Activated CD4-positive, alpha-beta T cell treated with anti-CD3 and anti-CD28 coated beads for 4 hours (primary cell): ENCODE measurements at places on chromosomes 2 and 18.

- no peak for DNase-seq
These were observed 80.5 kb downstream of the BCL2L11 start for GRCh38 chr2:111201214-111201613.

DNA sequence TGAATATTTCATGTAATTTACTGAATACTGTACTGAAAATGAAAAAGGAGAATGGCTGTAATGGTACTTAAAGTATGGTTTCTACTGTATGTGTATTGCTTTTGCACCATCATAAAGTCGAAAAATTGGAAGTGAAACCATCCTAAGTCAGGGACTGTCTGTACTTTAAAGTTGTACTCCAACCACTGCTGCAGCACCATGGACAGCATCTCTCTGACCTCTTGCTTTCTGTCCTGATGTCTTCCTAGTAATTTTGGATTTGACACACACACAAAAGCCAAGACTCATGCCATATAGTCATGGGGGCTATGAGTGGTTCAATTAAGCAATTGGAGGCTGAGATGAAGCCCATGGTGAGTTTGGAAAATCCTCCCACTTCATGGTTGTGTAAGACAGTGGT is 256.3 kb upstream of the PKDCC start:
- DNase-seq, result no peak

DNA sequence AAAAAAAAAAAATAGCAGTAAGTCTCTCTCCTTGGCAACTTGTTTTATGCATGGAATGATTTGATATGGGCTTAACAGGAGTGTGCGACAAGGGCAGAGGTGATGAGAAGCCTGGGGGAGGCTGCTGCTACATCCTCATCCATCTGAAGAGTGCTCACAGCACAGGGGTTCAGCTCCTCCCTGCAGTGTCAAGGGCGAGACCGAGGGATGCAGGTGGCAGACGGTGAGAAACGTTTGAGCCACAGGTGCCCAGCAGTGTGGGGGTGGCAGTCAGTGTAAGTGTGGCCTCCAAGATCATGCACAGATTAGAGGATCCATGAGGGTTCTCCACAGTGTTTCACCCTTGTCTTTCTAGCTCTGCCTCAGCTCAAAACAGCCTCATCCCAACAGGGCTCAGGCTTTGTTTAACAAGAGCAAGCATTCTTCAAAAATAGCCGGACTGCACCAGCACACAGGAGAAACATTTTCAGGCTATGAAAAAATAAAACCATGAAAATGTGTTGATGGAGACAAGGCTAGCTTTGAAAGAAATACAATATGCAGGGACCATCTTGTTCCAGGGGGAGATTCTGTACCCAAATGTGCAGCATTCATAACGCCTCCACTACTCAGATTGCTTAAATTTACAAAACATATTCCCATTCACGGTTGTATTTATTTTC is 324.5 kb upstream of the MYT1L start:
- no peak for DNase-seq

GRCh38 chr2:27356056-27356381 is 545 bp downstream of the GTF3C2 start:
- DNase-seq, result no peak

GRCh38 chr18:38747153-38747552 is 1181.6 kb upstream of the CELF4 start:
- DNase-seq, result no peak

GRCh38 chr2:217667512-217667911 is 335.3 kb downstream of the TNS1 start:
- no peak for DNase-seq

GRCh38 chr2:101328474-101329007 is 20.0 kb upstream of the RNF149 start:
- peak; percentile 9 for DNase-seq

- no peak for DNase-seq
These were observed 448.1 kb upstream of the MEX3C start for GRCh38 chr18:51645607-51646006.

GRCh38 chr2:51350100-51350499 is 318.2 kb upstream of the NRXN1 start:
- DNase-seq, result no peak

DNA sequence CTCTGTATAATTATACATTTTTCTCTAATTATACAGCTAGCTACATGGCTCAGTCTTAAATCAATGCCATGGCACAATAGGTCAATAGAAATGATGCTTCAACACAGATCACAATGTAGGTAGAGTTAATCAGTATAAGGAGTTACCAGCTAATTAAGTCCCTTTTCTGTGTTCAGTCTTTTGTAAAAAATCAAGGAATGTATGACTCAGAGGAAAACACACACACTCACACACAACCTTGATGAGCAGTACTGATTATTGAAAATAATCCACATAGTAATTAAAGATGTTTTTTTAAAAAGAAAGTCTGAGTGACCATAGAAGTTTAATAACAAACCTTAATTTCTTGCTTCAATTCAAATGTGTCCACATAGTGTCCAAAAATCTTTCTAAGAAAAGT is 691.3 kb downstream of the LRP1B start:
- DNase-seq, result no peak

- no peak for DNase-seq
These were observed 520.5 kb upstream of the ZEB2 start for GRCh38 chr2:145040433-145040832.

- DNase-seq, result no peak
These were observed 34.3 kb upstream of the CHN1 start for GRCh38 chr2:175039490-175039889.

- DNase-seq, result no peak
These were observed 113.2 kb upstream of the CHST9 start for GRCh38 chr18:27298214-27298804.

GRCh38 chr2:128444121-128444771 is 125.6 kb upstream of the HS6ST1 start:
- DNase-seq, result no peak

DNA sequence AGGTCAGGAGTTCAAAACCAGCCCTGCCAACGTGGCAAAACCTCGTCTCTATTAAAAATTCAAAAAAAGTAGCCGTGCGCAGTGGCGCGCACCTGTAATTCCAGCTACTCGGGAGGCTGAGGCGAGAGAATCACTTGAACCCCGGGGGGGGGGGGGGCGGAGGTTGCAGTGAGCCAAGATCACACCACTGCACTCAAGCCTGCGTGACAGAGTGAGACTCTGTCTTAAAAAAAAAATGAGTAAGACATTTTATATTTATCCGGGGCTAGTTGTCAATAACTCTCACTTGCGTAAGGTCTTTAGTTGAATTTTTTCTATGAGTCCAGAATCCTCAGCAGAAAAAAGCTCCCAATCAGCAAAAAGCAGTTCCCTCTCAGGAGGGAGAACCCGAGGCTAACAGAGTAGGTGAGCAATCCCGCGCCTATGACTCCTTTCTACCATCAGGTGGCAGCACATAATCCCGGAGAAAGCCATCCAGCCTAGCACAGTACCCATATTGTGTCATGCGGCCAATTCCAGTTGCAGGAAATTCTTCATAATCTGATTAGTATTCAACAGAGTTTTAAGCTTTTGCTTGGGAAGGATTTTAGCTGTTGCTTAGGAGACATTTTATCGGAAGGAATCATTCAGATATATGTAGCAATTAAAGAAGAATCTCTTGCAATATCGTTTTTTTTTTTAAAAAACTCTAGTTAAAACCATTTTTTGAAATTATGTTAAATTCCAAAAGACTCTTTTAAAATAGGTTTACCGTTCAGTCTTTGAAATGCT is 11.9 kb upstream of the CRYGA start:
- peak; percentile 53 for DNase-seq

DNA sequence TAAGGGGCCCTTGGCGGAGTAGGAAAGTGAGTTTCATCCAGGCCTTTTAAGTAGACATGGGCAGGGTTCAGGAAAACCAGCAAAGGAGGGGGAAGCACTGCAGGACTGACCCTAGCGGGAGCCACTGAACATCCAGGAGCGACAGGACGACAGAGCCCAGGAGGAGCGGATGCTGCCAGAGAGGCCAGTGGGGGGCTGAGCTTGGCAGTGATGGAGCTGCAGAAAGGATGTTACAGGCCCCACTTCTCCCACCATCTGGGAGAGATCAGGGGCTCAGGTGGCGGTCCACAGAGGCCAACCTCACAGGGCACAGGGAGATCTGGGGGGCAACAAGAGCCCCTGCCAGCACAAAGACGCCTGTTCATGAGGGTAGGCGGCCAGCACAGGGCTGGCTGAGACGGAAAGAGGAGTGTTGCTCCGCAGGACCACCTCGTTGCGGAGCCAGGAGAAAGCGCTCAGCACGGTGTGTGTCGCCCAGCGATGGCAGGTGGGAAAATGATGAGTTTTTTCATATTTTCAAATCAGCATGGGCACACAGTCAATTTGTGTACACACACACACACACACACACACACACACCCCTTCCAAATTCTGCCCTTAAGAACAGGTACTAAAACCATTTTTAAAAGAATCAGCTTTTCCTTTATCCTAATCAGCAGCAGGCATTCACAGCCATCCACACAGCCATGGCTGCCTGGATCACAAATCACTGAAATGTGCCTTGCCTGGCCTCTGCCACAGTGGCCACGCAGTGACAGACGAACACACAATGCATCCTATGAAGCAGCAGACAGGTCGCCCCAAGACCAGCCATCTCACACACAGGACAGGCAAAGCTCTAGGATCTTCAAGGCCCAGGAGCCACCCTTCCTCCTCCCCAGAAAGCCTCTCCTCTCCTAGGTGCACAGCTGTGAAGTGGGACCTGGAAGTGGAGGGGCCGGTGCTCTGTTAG is 63.2 kb downstream of the NDUFA10 start:
- no peak for DNase-seq

GRCh38 chr2:121210691-121211090 is 74.3 kb downstream of the TFCP2L1 start:
- no peak for DNase-seq

GRCh38 chr2:133400411-133400810 is 167.9 kb downstream of the NCKAP5 start:
- no peak for DNase-seq

GRCh38 chr2:139613264-139613663 is 833.1 kb upstream of the NXPH2 start:
- no peak for DNase-seq

DNA sequence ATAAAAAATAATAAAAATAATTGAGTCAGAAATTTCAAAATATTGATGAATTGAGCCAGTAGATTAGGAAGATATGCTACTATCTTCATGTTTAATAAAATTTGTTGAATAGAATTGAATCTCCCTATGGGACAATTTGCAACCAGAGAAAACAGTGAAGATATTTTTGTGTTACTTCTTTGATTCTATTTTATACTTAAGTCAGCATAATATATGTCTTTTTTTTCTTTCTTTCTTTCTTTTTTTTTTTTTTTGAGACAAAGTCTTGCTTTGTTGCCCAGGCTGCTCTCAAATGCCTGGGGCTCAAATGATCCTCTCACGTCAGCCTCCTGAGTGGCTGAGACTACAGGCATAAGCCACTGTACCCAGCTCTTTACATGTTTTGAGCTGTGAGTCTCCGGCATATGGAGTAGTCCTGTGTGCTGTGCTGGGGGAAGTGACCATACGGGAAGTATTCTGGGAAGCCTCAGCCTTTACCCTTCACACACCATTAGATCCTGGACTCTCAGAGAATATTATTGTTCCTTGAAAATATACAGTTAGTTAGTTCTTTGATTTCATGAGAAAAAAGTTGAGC is 13.8 kb upstream of the IAH1 start:
- no peak for DNase-seq

DNA sequence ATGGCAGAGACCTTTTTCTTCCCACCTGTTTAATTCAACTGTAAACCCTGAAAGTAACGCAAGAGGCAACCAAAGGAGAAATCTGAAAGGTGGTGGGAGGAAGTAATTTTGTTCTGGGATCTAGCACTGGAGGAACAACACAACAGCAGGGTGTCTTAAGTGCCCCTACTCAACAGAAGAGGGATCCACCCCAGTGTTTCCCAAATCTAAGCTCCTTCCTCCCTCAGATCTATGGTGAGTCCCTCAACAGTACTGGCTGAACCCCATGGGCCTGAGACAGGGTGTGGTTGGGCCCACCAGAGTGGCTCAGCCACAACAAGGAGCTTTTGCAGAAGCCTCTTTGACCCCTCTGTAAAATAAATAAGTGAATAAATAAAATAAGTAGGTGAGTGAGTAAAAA is 790.3 kb downstream of the ERBB4 start:
- DNase-seq, result no peak

DNA sequence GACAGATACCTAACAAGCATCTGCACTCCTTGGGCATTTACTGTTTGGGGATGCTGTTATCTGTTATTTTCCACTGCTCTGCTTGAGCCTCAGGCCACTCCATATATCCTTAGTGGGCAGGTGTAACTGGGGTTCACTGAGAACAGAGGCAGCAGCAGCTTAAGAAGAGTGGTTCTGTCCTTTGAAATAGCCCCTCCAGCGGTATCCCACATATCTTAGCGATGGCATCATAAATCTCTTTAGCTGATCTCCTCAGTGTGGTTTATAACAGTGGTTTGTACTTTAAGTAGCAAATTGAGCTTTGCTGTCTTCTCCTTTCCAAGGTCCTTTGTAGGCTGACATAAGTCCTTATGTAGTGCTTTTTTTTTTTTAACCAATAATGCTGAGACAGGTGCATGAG is 79.7 kb upstream of the RPRM start:
- DNase-seq, result no peak

GRCh38 chr2:69122271-69122670 is 109.3 kb downstream of the ANTXR1 start:
- DNase-seq, result no peak

- no peak for DNase-seq
These were observed 75.3 kb downstream of the STPG4 start for GRCh38 chr2:47079515-47080412.

DNA sequence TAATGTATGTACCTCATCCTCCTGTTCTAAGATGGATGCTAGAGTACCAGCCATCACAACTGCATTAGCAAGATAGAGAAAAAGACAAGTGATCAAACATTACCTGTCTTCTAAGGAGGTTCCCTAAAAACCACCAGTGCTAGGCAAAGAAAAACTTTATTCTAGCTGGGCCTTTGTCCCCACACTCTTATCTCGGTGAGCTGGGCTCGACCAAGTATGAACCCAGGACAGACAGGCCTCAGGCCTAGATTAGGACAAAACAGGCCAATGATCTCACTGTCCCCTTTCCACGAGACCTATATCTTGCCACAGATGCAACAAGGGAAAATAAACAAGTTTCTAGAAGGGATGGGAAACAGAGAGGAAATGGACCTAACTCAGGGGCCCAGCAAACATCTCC is 127.6 kb upstream of the PKDCC start:
- no peak for DNase-seq

DNA sequence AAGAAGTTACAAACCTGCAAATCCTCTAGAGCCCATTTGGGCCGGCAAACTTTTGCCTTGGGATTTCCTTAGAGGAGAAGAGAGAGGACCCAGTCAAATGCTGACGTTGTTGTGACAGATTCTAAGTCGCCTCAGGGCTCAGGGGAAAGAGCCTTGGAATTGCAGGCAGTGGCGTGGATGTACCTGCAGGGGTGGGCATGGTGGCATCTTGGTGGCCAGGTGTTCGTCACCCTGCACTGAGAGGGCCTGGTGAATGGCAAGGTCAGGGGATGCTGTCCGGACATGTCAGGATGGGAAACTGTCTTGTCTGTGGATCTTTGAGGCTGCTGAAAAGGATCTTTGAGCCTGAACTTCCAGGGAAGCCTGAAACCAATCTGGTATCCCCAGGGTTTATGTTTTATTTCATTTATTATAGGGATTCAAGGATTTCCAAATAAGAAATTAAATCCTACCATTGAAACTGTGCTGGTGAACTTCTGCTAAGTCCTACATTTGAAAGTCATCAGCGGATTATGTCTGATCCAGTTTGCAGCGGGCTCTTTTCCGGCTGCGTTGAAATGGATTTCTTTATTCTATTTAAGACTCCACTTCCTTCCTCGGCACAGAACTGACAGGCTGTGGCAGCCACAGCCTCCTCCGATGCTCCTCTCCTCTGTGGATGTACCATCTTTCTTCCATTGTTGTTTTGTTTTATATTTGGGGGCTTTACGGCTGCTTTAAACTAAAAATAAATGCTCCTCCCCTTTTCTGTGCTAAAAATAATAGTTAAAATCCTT is 207.6 kb downstream of the AGAP1 start:
- DNase-seq, result no peak
